GM18507 (cell line): ENCODE measurements at places on chromosomes 12 and 14.

- DNase-seq, result no peak
These were observed 61.1 kb downstream of the RAB35 start for GRCh38 chr12:120055231-120056000.

DNA sequence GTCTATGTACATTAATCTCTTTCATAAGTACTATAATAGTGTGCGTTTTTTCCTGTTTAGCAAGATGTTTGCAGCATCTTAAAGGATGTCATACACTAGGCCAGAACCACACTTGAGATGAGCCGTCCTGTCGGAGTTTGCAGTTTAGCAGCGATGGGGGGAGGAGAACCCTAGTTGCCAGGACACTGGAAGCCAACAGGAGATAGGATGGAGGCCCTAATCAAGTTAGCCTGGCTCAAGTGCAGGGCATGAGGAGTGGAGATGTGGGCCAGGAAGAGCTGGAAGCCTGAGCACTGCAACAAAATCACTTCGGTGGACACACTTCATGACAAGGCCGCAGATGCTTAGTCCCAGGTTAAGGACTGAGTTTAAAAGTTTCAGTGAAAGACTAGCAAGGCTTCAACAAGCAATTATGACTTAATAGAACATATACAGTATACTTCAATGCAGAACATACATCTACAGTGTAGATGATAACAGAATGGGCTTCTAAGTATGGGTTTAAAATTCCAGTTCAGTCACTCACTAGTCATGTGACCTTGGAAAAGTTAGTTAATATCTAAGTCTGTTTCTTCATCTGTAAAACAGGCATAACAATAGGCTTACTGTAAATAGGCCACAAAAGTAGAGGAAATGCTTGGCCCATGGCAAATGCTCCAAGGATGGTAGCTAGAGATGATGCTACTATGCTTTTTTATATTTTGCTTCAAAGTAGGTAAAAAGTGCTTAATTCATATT lies 77.1 kb downstream of the PTPN21 start:
- no peak for DNase-seq

GRCh38 chr12:104025771-104026170 lies 24.2 kb downstream of the GLT8D2 start:
- no peak for DNase-seq

- DNase-seq, result no peak
These were observed 24.3 kb downstream of the CFAP54 start for GRCh38 chr12:96513681-96514080.

- no peak for DNase-seq
These were observed 7.6 kb downstream of the AJUBA start for GRCh38 chr14:22974530-22975313.

GRCh38 chr12:2080604-2081003 lies 27.8 kb downstream of the CACNA1C start:
- DNase-seq, result no peak

GRCh38 chr14:96934638-96935330 lies 137.6 kb downstream of the VRK1 start:
- no peak for DNase-seq

GRCh38 chr14:53851394-53852090 lies 105.1 kb downstream of the BMP4 start:
- no peak for DNase-seq

DNA sequence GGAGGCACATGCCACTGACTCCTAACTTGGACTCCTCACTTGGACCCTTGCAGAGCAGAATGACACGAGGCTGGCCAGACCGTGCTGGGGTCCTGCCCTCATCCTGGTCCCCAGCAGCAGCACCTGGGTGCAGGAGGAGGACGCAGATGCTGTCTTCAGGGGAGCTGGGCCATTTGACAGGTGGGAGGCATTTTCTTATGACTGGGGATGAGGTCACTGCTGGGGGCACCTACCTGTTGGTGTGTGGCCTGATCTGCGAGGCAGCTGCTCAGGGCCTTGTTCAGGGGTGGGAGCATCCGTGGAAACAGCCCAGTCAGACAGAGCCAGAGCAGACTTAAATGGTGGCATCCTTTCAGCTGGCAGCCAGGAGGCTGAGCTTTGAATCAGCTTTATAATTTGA lies 57.3 kb downstream of the CACNA1C start:
- DNase-seq, result no peak

GRCh38 chr14:91139776-91140175 lies 25.9 kb downstream of the DGLUCY start:
- no peak for DNase-seq

DNA sequence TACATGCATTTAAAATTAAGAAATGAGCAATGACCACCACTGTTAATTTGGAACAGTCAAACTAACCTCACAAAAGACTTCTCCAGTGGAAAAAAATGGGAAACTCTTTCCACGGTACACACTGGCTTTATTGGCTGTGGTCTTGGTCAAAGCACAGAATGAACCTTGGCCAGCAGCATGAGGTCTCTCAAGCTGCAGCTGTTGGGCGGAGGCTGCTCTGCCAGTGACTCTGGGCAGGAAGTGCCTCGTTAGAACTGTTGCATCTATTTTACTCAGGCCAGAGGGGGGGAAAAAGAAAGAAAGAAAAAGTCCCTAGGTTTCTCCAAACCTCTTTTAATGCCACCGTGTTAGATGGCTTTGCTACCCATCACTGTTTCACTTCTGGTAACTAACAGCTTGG lies 279.8 kb upstream of the DIO2 start:
- DNase-seq, result no peak

GRCh38 chr12:109726106-109726497 lies 12.5 kb downstream of the FAM222A start:
- DNase-seq, result no peak

DNA sequence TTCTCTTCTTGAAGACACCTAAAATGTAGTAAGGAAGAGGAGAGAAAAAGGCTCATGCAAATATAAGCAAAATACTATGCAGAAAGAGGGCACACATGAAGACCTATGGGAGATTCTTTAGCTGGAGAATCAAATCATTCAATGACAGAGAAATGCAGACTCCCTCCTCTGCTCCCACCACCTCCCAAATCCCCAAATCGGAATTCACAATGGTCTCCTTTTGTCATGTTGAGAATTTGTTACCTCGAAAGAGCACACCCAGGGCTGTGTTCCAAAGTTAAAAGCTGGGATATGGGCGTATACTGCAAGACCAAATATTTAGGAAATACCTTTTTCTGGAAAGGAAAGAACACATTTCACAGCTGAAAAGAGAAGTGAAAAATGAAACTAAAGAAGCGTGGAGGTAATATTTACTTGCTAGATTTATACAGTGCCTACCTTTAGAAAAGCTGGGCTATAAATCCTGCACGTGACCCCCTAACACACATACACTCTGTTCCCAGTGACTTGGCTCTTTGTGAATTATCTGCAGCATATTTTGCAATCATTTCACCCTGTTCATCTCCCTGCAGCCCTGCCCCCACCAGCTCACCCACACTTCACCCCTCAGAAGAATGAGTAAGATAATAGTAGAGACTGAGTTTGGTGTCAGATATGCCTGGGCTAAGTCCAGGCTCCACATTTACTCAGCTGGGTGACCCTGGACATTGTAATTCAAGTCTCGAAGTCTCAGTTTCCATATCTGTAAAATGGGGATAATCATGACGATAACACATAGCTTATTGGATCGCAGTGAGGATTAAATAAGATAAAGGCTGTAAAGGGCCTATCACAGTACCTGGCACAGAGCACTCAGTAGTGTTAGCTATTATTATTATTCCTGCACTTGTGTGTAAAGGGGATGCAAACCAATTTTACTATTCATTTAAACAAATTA lies 2.9 kb upstream of the CACNA1C start:
- DNase-seq, result no peak

DNA sequence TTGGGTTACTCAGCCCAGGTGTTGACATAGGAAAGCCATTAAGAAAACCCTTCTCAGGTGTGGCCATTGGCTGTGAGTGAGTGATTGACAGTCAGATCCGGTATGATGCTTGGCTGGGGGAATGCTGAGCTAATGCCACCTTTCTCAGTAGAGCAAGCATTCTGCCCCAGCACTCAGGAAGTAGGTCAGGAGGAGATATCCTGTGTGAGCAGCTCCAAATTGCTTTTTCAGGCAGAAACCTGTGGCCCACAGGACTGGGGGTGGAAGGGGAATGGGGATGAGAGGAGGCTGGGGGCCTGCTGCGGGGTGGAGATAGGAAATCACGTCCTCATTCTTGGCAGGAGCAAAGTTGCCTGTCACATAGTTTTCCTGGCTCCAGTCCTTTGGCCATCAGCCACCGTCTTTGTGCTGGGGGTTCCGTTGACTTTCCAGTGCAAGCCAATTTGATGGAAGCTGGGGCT lies 55.7 kb downstream of the NINJ2 start:
- DNase-seq, result no peak

DNA sequence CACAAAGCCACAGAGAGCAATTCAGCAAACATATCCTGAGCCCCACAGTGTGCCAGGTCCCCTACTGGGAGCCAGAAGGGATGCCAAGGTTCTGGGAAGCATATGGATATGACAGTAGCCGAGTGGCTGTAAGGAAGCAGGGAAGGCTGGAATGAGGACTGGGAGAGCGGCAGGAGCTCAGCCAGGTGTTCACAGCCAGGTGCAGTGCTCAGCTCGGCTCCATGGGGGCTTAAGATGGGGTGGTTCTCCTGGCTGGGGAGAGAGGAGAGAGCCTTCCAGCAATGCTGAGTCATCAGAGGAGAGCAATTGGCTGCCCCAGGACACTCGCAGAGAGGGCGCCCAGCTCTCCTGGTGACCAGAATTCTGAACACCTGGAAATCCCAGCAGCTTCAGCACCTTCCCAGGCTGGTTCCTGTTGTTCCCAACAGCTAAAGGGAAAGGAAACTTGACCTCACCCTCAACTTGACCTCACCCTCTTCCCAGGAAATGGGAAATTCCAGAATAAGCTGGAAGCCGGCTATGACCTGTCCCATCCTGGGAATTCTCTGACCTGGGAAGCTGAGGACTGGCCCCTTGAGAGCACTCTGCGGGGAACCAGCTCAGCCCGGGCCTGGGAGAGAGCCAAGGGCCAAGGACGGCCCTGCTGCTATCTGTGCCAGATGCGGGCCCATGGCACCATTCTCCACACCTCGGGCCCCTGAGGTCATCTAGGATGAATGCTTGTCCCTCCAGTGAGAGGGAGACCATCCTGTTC lies 34.6 kb downstream of the SLC6A12 start:
- no peak for DNase-seq

- DNase-seq, result no peak
These were observed 29.4 kb upstream of the KCNA5 start for GRCh38 chr12:5014269-5014668.

GRCh38 chr12:48691826-48692487 lies 9.9 kb upstream of the KANSL2 start:
- DNase-seq, result no peak

DNA sequence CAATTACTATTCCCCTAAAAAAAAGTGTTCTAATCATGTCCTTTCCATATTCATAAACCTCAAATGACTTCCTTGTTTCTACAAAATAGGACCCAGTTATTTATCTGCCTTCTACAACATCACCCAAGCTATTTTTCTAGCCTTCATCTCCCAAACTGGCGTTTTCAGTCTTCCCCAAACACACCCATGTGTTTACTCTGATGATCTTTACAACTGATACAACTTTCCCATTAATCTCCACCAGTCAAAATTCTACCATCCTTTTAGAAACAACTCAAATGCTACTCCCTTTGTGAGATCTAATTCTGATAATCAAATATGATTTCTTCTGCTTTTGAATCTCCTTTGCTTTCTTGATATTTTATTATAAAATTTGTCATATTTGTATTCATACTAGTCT lies 114.5 kb downstream of the DUSP6 start:
- DNase-seq, result no peak

DNA sequence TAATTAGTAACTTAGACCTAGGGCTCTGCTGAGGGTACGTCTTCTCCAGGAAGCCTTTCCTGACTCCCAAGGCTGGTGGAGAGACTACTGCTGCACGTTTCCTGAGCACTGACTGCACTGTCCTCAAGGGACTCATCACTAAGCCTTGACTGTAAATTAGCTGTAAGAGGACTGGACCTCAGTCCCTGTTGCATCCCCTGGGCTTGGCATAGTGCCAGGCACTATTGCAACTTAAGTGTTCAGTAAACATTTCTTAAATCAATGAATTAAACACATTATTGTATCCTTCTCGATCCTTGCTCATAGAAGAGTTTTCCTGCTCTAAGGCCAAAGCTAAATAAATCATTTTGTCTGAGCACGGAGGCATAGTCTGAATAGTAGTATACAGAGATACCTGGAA lies 31.9 kb upstream of the IFNG-AS1 start:
- DNase-seq, result no peak

- no peak for DNase-seq
These were observed 32.8 kb downstream of the SIX1 start for GRCh38 chr14:60616461-60616959.

- DNase-seq, result no peak
These were observed 36.8 kb upstream of the ALG10B start for GRCh38 chr12:38279756-38280155.

DNA sequence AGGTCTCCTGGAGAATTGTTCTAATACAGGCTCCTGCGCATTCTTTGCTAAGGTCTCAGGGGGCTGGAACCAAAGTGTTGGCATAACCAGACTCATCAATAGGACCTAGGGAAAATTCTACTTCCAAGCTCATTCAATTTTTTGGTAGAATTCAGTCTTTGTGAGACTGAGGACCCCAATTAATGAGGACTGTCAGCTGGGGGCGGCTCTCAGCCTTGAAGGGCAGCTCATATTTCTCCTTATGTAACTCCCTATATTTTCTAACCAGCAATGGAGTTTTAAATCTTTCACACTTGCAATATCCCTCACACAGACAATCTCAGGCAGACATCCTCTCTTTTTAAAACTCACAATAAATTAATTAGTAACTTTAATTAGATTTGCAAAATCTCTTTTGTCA lies 476.4 kb upstream of the LRFN5 start:
- no peak for DNase-seq

DNA sequence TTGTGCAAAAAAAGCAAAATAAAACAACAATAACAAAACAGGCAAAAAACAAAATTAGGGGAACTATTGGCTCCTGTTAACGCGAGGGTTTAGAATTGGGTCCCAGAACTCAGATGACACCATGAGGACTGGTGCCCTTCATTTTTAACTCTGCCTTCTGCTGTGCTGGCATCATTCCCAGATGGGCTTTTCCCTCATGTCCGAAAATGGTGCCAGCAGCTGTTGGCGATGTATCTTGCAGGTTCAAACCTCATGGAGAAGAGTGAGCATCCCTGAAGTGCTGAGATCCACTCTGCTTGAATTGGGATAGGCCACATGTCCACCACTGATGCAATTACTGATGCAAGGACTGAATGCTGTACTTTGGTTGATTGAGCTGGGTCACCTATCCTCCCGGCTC lies 61.1 kb downstream of the MYRFL start:
- DNase-seq, result no peak

- DNase-seq, result no peak
These were observed 19.8 kb downstream of the INSM2 start for GRCh38 chr14:35553808-35554207.
